Stimulated activated CD4-positive, alpha-beta T cell treated with anti-CD3 and anti-CD28 coated beads, Interleukin-15, amount 100 ng/mL, for 48 hours (primary cell): ENCODE measurements at places on chromosomes 2 and 18.

- DNase-seq = no peak
These were observed 52.1 kb downstream of the RHBDD1 start for GRCh38 chr2:226887940-226888339.

DNA sequence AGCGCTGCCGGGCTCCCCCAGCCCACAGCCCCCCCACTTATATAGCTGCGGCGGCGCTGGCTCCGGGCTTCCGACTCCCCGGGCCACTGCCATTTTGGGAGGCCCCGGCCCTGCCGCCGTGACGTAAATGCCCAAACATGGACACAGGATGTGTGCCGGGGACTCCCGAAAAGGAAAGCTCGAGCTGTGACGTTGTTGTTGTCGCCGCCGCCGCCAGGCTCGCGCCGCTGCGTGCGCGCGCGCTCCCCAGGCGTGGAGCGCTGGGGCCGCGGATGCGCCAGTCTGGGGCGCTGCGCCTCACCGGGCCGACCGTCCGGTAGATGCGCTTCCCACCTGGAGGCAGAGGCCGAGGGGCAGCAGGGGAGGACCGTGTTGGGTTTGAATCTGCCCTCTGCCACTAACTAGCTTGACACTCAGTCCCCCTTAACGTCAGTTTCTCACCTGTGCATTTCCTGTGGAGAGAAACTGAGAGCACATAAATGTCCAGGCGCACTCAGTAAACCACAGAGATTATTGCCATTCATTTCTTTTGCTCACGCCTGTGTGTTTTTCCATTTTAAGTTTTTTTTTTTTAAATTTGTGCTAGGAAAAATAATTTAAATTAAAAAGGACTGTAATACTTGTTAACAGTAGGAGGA is at the start of gene EGR4:
Gene EGR4 (minus strand): TSS at position 15 of the 638 bp plus-strand sequence. CDS start 231 bp downstream, outside the sequence.
- peak; percentile 86 for DNase-seq

- no peak for DNase-seq
These were observed 26.9 kb downstream of the UBE2F start for GRCh38 chr2:237993701-237994100.

- no peak for DNase-seq
These were observed 3.0 kb upstream of the FIGLA start for GRCh38 chr2:70793450-70793849.

GRCh38 chr2:168797286-168797655 is 5.2 kb upstream of the NOSTRIN start:
- no peak for DNase-seq

- no peak for DNase-seq
These were observed 1072.7 kb downstream of the DSC3 start for GRCh38 chr18:29969876-29970275.
